Hematopoietic multipotent progenitor cell (in vitro differentiated cells): ENCODE measurements at places on chromosomes 5 and 9.

DNA sequence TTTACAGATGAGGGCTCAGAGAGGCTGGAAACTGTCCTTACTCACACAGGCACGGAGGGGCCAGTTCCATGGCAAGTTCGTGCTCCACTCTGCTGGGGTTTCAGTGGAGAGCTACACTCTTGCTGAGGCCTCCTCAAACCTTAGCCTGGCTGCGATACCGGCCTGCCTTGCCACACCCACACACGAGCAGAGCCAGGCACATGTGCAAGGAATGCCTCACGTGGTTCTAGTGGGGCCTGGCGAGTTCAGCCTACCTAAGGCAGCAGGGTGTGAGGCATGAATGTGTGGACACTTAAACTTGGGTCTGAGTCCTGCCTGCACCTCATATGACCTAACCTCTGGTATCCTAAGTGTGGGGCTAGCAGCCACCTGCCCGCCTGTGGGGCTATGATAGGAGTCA is 21.5 kb upstream of the PRDM12 start:
- DNase-seq: no peak

DNA sequence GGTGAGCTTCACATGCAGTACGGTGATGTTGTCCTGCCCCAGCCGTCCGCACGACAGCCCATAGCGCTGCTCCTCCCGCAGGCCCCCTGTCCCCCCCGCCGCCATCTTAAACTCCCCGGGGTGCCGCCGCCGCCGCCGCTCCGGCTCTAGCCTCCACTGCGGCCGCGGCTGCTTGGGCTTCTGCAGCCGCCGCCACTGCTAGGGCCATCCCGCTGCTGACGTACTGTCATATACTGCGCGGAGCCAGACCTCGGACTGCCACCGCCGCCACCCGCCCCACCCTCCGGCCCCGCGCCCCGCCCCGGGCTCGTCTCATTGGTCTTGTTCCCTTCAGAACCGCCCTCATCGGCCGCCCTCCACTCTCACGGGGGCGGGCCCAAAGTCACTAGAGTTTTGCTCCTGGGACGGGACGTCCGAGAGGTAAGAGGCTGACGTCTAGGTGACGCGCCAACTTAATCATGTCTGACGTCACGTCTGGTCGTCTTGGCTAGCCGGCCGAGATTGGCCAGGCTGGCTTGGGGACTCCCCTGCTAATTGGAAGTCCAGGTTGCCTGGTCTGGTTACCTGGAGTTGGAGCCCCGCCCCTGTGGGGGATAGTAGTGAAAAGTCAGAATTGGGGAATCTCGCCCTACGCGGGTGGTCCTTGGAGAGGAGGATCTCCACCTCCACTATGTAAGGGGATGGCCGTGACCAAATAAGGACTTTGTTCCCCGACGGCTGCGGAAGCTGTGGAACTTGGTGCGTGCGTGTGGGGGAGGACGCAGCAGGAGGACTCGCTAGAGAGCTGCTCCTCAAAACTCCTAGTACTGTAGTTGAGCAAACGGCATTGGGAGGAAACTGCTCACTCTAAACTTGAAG is at the start of gene ELL2:
Gene ELL2 (minus strand): TSS at position 235 of the 858 bp plus-strand sequence. CDS start 130 bp downstream, at position 105.
- DNase-seq: peak; percentile 100

- DNase-seq: no peak
Measured at GRCh38 chr5:95759005-95759404, 27.9 kb downstream of the RHOBTB3 start.

GRCh38 chr9:129916707-129917106 is 81.4 kb downstream of the USP20 start:
- no peak for DNase-seq

DNA sequence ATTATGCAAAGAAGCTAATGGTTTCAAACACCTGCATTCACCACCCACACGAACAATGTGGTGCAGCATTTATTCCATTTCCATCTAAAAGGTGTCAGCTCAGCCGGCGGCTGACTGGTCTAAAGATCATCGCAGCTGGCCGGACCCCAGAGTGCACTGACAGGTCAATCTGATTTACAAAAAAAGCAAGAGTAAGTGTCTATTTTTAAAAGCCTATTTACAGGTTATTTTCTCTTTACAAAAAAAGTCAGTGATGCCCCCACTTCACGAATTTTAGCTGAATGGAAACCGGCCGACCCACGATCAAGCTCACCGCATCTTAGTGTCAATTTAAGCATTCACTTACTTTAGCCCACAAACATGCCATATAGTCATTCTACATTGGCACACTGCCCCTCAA is 58.3 kb downstream of the SEMA4D start:
- no peak for DNase-seq

DNA sequence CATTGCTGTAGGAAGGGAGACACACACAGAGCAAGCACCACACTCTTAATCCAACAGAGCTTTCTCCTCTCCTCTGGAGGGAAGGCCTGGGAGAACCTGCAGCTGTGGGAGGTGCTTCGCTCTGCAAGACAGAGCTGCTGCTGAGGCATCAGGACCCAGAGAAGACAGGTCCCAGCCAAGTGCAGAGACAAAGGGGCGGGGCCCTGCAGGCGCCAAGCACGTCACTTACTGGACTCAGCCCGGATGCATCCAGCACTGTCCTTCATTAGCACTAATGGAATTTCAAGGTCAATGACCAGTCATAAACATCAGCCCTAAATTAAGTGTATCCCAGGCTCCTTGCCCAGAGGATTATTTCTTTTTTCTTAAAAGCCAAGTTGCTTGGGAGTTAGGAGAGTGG is 337.1 kb upstream of the PANK3 start:
- DNase-seq: no peak

- no peak for DNase-seq
Measured at GRCh38 chr9:23842565-23843129, 16.6 kb upstream of the ELAVL2 start.

- peak; percentile 30 for DNase-seq
Measured at GRCh38 chr9:132769906-132770769, 99.9 kb downstream of the GTF3C4 start.
